ENCODE measurements at places on chromosomes 16 and 17. TPM values are rescaled to one million over a fixed set of nuclear protein-coding genes. Genes with fewer than 3 reads are reported as not detected.

Gene PTX4
- not detected for polyA plus RNA-seq

Gene MSI2
- 7.8 TPM for polyA plus RNA-seq

Gene CEP95
- 16.7 TPM for polyA plus RNA-seq

Gene RND2
- 0.53 TPM for polyA plus RNA-seq

Gene ARL5C
- polyA plus RNA-seq = not detected

Gene TM4SF5
- polyA plus RNA-seq = 0.07 TPM

Gene FBXW10B
- 9.1 TPM for polyA plus RNA-seq

Gene GTF3C1
- polyA plus RNA-seq = 85.4 TPM

Gene HBA2
- 1.4 TPM for polyA plus RNA-seq

Gene SCPEP1
- 98.3 TPM for polyA plus RNA-seq

Gene TLCD3B
- 0.04 TPM for polyA plus RNA-seq

Gene DUS1L
- polyA plus RNA-seq = 182 TPM

Gene IL17C
- 0.07 TPM for polyA plus RNA-seq

Gene CDH16
- 6.5 TPM for polyA plus RNA-seq

Gene SLC35G6
- not detected for polyA plus RNA-seq

Gene CACNG1
- not detected for polyA plus RNA-seq

Gene USP43
- 5.8 TPM for polyA plus RNA-seq

Gene ITGAD
- polyA plus RNA-seq = 0.02 TPM

All from esophagus (tissue), 2 donors.